Germinal center (tissue), 1 donor: ENCODE measurements at places on chromosomes 5 and 9.

- no peak for DNase-seq
These were observed 25.2 kb downstream of the CYFIP2 start for GRCh38 chr5:157290981-157291711.

GRCh38 chr9:126217797-126218196 is 108.8 kb upstream of the MVB12B start:
- DNase-seq: no peak

DNA sequence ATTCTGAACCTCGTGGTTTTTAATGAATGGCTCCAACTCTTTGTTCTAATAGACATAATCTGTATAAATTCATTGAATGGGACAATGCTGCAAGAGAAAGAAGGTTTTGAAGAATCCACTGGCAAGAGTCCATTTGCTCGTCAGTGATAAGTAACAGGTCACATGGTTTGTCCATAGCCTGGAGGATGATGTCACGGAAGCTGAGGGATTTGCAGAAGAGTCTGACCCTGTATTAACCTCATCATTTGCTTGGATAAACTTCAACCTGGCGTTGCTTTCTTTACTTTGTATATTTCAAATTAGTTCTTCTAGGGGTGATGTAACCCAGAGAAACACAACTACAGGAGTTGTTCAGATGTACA is 197.4 kb downstream of the GAS1 start:
- no peak for DNase-seq

GRCh38 chr9:11915699-11916098 is 777.5 kb upstream of the TYRP1 start:
- DNase-seq: no peak

DNA sequence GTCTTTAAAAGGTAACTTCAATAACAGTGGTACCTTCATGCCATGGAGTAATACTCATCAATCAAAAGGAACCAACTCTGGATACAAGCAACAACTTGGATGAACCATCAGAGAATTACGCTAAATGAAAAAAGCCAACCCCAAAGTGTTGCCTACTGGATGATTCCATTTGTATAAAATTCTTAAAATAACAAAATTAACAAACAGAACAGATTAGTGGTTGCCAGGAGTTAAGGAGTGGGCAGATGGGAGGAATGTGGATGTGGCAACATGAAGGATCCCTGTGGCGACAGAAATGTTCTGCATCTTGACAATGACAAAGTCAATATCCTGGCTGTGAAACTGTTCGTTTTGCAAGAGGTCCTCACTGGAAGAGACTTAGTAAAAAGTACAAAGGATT is 50.5 kb downstream of the SPTLC1 start:
- no peak for DNase-seq

- DNase-seq: peak; percentile 54
These were observed 4.0 kb upstream of the CLIC3 start for GRCh38 chr9:137000177-137000930.
